ENCODE measurements at places on chromosomes 7 and 10. TPM values are rescaled to one million over a fixed set of nuclear protein-coding genes. Genes with fewer than 3 reads are reported as not detected.

The FBXO24 gene
- 1.2 TPM for total RNA-seq

The TRIM56 gene
- 2.3 TPM for total RNA-seq

The TBC1D12 gene
- total RNA-seq: 6.6 TPM

The TBXAS1 gene
- total RNA-seq: not detected

The CLDN4 gene
- total RNA-seq: not detected

The TLL2 gene
- 1.3 TPM for total RNA-seq

The STK32C gene
- 13.5 TPM for total RNA-seq

DNA sequence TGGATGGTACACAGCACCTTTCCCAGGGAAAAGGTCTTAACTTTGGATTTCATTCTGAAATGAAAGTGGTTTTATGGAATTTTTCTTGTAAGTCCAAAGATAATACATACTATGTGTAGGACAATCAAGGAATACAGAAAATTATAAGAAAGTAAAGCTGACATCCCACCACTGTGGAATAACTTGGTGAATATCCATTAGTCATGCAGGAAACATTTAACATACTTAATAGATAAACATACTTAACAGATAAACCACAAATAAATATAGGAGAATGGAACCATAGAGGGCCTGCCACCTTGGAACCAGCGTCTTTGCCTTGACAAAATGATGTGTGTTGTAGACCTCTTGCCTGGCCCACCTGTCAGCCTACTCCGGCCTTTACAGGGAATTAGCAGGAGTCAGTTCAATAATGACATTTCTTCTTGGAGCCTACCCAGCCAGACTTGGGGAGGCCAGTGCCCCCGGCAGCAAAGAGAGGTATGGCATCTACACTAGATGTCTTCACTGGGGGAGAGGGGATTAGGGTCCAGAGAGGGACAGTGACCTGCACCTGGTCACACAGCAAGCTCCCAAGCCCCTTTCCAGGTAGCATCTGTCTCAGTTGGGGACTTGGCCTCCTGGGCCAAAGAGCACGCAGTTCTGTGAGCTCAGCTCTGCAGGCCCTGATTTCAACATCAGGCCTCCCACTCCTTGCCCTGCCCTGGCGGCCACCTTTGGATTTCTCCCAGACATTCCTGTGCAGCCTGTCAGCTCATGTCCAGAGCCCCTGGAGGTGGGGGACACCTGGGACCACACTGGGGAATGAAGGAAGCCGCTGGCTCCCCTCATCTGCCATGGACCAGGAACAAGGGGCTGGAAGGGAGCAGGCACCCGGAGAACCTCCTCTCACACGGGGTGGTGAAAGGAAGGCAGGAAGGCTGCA is 112.6 kb upstream of the PPIF start:
- DNase-seq: no peak

- DNase-seq: no peak
Observed at GRCh38 chr10:117972168-117972837, 74.4 kb downstream of the RAB11FIP2 start.

DNA sequence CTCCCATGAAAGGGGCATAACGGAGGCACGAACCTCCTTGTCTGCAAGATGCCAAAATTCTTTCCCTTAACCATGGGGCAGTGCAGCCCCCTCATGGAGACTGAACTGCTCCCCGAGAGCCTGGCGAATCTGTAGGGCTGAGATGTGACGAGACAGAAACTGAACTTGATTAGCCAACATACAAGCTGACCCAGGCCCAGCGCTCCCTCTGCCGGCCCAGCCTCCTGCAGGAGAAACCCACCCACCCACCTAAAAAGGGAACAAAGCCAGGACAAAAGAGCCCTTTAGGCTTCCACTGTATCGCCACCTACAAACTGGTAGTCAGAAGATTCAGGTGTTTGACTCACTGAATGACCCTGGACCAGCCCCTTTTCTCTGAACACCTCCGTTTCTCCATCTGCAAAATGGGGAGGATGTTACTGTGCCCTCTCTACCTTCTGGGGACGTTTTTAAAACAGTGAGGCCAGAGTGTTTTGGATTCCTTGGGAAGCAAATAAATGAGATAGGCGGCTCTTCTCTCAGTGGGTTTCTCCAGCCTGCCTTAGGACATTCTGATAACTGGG is 58.4 kb downstream of the C10orf105 start:
- DNase-seq: peak; percentile 70

GRCh38 chr10:11048707-11049278 is 31.1 kb downstream of the CELF2 start:
- DNase-seq: no peak

- no peak for DNase-seq
Observed at GRCh38 chr10:3530783-3531645, 254.0 kb downstream of the KLF6 start.

DNA sequence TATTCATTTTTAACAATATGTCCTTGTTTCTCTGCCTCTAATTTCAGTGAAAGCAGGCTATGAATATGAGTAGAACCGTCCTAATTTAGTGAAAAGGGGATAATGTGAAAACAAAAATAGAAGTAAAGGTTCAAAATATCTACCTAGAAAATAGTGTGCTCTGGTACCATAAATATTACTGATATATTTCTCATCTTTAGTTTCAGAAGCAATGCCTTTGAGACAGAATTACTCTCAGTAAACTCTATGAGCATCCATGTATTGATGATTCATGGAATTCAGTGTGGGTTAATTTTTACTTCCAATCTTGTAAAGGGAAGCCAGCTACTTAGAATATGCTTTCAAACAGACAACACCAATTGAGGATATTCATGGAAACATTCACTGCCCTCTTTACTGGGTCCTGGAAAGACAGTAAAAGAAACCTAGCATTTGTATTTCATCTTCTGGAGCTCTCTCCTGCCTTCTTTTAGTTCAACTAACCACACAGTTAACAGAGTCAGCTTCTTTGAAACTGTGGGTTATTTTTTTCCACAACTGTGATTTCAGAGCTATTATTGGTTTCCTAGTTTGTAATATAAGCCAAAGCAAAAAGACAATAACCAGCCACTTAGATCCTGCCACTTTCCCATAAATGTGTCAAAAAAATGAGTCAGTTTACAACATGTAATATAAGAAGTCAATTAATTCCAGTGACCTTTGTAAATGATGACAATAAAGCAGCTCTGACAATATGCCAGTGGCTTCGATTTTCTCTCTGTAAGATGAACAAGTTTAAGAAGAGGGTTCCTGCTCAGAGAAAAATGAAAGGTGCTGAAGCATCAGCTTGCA is 1.7 kb downstream of the LRRN3 start:
- DNase-seq: no peak

DNA sequence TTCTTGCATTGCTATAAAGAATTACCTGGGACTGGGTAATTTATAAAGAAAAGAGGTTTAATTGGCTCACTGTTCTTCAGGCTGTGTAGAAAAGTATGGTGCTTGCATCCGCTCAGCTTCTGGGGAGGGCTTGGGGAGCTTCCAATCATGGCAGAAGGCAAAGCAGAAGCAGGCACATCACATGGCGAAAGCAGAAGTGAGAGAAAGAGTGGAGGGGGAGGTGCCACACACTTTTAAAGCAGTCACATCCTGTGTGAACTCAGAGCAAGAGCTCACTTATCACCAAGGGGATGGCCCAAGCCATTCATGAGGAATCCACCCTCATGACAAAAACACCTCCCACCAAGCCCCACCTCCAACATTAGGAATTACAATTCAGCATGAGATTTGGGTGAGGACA is 303.5 kb downstream of the OTUD1 start:
- no peak for DNase-seq

DNA sequence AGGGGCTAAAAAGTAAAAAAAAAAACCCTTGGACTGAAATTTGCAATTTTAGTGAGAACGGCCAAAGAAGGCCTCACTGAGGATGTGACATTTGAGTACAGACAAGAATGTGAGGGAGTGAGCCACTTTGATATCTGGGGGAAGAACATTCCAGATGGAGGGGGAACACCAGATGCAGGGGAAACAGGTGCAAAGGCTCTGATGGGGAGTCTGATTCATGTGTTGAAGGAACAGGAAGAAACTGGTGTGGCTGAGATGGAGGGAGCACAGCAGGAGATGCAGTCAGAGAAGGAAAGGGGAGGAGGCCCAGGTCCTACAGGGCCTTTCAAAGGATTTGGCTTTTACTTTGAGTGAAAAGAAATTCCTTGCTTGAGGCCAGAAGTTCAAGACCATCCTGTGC is 615.7 kb upstream of the NRP1 start:
- DNase-seq: no peak

DNA sequence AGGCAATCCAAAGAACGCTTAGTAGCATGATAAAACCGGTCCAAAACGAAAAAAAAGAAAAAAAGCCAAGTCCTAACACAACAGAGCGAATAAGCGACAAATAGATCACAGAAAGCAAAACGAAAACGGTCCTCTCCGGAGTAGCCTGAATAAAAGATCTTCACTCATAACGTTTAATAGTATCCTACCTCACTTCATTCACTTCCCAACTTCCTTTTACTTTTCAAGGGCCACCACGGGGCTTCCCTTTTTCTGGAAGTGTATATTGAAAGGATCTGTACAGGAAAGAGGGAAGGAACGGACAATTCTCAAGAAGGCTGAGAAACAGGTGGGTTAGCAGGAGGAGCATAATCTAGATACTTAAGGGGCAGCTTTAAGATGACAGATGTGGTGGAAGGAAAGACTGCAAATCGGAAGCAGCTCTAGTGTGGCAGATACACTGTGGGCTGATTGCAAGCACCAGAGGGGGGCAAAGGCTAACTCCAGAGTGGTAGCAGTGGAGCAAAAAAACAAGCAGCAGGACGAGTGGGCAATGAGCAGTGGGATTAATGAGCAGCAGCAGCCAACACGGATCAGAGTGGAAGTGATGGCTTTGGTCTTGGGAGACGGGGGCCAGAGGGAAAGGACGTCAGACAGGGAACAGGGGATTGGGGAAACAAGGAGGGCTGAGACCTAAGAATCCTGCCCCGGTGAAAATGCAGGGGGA is 866 bp downstream of the CNOT4 start:
- DNase-seq: peak; percentile 62

DNA sequence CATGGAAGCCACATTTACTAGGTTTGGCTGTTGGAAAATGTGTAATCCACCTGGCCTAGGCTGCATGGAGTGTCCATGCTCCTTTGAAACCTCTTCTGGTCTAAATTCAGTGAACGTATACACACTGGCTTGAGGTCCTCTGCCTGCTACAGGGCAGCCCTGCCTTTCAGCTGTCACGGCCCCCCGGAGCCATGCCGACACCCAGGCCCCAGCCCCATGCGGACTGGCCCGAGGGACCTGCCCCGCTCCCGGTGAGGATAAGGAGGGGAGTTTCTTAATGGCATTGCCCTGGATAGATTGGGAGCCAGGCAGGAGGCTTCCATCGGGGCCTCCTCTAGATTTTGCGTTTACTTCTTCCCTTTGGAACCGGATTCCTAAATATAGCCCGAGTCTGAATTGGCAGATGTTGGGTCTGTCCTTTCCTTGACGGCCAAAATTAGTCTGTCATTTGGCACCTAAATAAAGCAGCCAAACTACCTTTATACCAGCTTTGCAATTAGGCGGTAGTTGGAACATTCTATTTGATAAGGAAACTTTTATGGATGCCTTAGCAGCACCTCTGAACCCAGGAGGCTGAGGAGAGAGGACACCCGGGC is 72.1 kb upstream of the SH2B2 start:
- DNase-seq: no peak

All from neural progenitor cell (in vitro differentiated cells).